ENCODE measurements at places on chromosomes 12 and 14. TPM values are rescaled to one million over a fixed set of nuclear protein-coding genes. Genes with fewer than 3 reads are reported as not detected.

DNA sequence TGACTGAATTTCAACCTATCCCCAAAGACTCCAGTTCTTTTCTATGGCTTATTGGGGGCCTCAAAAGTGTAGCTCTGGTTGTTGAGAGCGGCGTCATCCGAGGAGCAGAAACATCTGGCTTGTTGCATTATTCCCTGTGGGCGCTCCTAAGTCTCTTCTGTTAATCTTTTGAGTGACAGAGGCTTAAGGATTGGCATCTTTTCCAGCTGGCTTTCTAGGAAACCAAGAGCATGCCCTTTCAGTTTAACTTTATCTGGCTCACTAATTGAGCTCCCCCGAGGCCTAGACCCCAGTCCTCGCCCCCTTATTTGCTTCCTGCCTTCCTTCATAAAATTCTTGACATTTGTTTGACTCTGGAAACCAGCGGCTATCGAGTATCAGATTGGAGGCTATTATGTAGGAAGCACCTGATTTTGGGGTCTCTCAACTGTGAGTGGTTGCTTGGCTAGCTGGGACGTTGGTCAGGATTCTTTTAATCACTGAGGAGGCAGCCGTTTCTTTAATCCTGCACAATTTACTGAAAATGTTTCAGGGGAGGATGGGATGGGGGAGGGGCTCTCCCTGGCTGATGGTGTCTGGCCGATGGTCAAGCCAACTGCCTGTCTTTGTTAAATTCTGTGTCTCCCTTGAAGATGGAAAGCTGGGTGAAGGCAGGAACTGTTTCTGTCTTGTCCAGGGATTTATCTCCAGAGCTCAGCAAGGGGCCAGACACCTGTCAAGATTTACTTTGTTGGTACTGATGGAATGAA lies 3.1 kb downstream of the SMOC1 start:
- DNase-seq, result no peak

DNA sequence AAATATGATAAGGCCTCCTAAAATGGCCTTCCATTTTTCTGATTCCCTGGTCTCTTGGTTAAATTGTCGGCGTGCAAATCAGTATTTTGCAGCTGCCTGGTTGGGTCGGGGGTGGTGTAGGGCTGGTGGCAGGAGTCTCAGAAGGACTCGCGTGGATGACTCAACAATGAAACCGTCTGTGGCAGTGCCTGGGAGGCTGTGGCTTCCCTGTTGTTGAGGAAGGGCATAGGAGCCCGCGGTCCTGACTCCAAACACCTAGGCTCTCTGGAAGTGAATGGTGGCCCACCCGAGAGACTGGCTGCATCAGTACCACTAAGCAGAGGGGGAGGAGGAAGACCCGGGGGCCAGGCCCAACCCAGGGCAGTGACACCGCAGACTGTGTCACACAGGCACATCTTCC lies 207.9 kb downstream of the TTC7B start:
- DNase-seq, result no peak

GRCh38 chr12:49567302-49567610 lies 686 bp downstream of the MCRS1 start:
- no peak for DNase-seq

DNA sequence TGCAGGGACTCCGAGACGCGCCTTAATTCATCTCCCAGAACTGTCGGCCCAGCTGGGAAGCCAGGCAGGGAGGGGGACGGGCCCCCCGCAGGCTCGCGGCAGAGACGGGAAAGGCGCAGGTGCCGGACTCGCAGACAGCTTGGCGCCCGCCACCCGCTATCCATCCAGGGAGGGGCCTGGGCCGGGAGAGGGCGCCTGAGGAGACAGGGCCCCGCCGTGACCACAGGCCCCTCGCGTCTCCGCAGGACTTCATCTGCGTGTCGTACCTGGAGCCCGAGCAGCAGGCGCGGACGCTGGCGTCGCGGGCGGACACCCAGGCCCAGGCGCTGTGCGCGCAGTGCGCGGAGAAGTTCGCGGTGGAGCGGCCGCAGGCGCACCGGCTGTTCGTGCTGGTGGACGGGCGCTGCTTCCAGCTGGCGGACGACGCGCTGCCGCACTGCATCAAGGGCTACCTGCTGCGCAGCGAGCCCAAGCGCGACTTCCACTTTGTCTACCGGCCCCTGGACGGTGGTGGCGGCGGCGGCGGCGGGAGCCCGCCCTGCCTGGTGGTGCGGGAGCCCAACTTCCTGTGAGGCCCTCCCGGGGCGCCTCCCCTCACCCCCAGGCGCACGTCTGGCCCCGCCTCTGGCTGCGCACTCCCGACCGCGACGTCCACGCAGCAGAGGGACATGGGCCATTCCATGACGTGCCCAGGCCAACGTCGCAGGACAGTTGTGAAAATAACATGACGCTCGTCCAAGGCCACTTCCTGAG lies 60.6 kb downstream of the LGMN start:
- peak; percentile 68 for DNase-seq

Gene SMARCC2
- total RNA-seq, result 65.2 TPM

- DNase-seq, result no peak
Measured at GRCh38 chr12:19925841-19926240, 442.5 kb upstream of the PDE3A start.

Gene ZNF385A
- total RNA-seq, result 20.4 TPM

- DNase-seq, result no peak
Measured at GRCh38 chr12:122665349-122665748, 37.8 kb downstream of the HCAR2 start.

DNA sequence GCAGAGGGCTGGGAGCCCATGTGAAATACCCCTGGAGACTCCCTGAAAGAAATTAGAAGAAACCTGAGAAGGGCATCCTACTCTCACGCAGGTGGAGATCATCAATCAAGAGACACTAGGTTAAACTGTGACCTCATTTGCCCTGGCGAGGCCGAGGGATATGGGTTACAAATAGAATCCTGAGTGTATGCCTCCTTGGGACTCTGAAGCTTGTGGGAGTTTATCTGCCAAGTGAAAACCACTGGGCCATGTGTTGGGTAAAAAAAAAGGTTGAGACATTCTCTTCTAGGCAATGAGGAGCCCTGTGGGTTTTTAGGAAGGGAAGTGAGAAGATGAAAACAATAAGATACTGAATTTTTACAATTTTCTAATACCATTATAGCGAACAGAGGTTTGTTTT lies 160.7 kb upstream of the ARID2 start:
- DNase-seq, result no peak

Gene SOS2
- total RNA-seq, result 25.8 TPM

DNA sequence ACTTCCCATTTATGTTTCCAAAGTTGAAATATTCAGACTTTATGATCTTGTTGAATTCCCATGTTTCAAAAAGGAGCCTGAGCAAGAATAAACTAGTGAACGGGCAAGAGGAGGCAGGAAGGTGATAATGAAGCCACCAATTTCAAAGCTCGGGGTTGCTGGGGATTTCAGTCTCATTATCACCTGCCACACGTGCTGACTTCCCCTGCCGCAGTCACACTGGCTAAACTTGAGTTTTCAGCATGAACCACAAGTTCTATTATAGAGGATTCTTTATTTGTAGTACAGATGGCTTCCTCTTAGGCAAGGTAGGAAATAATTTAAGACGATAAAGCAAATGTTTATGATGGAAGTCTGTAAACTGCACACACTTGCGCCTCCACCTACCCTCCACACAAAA lies 18.1 kb upstream of the DIABLO start:
- no peak for DNase-seq

DNA sequence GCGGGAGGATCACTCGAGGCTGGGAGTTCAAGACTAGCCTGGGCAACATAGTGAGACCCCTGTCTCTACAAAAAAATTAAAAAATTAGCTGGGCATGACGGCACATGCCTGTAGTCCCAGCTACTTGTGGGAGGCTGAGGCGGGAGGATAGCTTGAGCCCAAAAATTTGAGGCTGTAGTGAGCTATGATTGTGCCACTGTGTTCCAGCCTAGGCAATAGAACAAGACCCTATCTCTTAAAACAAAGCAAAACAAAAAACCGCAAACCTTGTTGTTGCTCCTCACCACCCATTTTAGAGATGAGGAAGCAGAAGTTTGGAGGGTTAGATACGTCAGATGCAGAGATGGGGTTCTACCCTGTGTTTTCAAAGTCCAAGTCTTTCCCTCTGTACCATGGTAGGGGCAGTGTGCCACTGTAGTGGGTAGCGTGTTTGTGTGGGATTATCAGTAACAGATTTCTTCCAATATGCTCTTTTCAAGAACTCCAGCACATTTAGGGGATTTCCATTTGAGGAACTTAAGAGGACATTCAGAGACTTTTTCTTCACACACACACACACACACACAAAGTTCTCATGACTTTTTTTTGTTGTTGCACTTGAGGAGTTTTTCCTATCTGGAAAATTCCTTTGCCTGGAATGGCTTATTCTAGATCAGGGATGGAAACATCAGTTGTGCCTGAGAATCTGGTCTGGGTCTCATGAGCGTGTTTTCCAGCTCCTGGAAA lies 186.5 kb downstream of the CHST11 start:
- no peak for DNase-seq

Gene TPPP2
- total RNA-seq, result 1.6 TPM

DNA sequence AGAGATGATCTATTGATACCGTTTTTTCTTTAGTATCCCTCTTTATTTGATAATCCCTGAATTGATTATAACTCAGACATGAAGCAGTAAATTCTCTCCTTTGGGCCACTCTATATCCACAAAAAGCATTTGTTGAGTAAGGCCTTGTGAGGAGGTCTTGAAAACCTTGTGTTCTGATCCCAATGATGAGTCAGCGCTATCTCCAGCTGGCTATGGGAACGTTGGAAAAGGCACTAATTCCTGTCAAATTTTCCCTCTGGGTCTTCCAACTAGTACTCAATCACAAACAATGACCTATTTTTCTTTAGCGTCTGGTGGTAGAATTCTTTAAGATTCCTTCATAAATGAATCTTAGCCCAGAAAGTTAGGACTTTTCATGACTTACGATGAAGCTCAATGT lies 168.4 kb upstream of the LRIG3 start:
- DNase-seq, result no peak

DNA sequence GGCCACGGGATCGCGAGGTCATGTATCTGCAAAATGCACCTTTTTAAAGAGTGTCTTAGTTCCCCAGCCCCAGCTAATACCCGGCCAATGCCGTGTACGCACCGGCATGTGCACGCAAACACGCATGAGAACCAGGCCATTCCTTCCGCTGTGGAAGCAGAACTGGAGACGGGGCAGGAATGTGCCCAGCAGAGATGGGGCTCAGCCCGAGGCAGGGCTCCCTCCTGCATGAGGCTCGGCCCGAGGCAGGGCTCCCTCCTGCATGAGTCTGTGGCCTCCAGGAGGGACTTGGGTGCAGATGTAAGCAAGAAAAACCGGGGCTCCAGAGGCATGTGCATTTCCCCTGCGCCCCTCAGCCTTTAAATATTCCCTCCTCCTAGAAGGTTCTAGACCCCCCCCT lies 38.2 kb downstream of the SLC6A12 start:
- DNase-seq, result no peak

DNA sequence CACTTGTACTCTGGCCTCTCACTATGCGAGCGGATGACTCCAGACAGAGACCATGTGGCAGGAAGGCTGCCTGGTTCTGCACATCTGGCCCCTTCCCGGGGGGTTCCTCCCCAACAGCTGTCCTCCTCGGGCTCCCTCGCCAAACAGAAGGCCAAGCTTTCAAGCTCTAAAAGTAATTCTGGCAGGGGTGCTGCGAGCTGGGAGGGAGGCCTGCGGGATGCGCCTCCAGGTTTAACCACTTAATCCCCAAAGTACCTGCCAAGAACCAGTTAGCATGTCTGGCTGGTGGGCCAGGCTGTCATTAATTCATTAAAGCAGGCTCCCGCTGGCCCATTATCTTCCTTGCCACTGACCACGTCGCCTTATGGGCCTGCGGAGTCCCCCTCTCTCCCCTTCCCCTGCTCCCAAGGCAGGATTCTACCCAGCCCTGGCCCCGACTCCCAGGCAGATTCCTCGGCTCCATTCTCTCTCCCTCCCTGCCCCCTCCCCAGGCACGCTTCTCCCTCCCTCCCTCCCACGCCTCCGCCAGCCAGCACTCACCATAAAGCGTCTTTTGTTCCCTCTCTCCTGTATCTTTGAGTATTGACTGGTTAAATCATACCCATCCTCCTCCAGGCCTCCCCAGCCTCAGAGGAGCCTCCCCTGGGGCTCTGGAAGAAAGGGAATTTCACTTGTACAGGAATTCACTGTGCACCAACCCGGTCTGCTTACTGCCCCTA lies 4.9 kb downstream of the HRK start:
- no peak for DNase-seq

DNA sequence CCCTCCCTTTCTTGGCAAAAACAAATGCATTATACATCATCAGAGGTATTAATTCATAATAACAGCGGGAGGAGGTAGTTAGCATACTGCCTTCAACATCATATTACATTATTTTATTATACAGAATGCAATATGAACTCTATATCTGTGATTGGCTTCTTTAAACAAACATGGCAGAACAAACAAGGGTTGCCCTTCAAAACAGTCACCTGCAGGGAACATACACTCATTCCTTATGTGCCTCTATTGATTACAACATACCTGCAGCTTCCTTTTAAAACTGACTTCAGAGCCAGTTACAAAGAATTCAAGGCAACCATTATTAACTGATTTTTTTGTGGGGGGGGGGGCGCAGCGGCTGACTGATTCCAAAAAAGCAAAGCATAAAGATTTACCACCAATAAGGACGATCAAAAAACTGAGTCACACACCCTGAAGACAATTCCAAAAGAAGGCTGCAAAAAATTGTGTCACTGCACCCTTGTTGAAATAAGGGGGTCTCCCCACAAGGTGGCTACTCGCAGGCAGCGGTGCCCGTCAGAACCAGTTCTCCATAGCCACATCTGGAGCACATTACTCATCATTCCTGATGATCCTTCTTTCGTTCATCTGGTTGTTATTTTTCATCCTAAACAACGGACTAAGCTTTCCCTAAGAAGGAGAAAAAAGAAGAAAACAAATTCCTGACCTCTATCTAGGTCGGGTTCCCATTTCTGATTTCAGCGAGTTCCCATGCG lies 51.8 kb downstream of the SMUG1 start:
- no peak for DNase-seq

DNA sequence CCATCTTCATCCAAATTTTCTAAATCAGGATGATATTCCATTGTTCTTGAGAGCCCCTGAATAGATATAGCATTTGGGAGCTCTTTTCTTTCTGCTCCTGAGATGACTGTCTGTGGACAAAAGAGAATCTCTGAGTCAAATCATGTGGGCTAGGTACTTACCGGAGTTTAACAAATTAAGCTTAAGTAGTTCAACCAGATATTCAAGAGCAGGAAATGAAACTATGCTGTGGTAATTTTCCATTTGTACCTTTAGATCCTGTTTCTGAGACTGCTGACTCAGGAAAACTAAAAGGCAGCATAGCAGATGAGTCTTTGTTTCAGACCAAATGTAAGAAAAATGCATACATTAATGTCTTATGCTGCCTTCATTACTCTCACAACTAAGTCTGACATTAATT lies at the start of gene CLEC7A:
TSS of gene CLEC7A (minus strand) at position 158 of the 400 bp plus-strand sequence. CDS start at position 41, 117 bp downstream.
- no peak for DNase-seq
